Cardiac muscle cell (in vitro differentiated cells and primary cell): ENCODE measurements at places on chromosomes 1 and 21. TPM values are rescaled to one million over a fixed set of nuclear protein-coding genes. Genes with fewer than 3 reads are reported as not detected.

Gene CCDC28B
- 68.7 and 75.1 TPM in 2 replicates for total RNA-seq

Gene CD52
- not detected in 2 replicates for total RNA-seq

Gene ADAM30
- total RNA-seq: not detected in 2 replicates

DNA sequence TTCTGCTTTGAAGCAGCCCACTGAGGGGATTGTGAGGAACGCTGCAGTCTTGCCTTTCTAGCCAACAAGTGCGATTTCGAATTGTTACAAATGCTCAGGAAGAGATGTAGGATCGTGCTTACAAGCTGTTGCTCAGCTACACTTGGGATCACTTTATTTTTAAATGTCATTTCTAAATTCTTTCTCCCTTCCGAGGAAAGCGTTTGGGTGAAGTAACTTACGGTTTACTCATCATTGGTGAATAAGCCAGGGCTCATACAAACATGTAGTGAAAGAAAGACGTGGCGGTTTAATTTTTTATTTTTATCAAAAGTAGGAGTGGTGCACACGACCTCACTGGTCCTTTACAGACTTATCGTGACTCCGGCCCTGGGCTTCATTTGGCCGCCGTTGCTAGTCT is 386.6 kb downstream of the KIF26B start:
- no peak overlapping the region for H3K4me3 ChIP-seq
- peaks cover 13% of the 10 kb centered on the region for H3K4me1 ChIP-seq
- no peaks in the 10 kb centered on the region for H3K27me3 ChIP-seq
- peaks cover 20% of the 10 kb centered on the region for H3K36me3 ChIP-seq

DNA sequence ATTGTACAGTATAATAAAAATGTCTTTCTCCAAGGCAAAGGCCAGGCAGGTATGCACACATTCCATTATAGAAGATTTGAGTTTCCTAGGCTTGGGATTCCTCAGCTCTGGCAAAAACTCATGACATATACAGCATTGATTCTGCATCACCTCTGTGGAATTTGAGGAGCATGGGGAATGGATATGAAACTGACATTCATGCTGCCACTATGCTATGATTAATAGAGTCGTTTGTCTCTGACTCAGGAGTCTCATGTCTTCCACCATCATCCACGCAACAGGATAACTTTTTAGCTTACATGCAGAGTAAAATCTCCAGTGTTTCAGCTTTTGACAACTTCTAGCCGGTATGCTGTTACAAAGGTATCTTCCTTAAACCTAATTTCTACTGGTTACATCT is 49.8 kb upstream of the ADORA3 start:
- H3K27me3 ChIP-seq: no peaks in the 10 kb centered on the region
- no peaks in the 10 kb centered on the region for H3K4me1 ChIP-seq
- H3K27ac ChIP-seq: no peak overlapping the region
- H3K36me3 ChIP-seq: no peaks in the 10 kb centered on the region

- H3K36me3 ChIP-seq: no peaks in the 10 kb centered on the region
- H3K4me1 ChIP-seq: no peaks in the 10 kb centered on the region
- no peak overlapping the region for H3K27ac ChIP-seq
These were observed 23.8 kb upstream of the DIPK1A start for GRCh38 chr1:92985101-92985500.

DNA sequence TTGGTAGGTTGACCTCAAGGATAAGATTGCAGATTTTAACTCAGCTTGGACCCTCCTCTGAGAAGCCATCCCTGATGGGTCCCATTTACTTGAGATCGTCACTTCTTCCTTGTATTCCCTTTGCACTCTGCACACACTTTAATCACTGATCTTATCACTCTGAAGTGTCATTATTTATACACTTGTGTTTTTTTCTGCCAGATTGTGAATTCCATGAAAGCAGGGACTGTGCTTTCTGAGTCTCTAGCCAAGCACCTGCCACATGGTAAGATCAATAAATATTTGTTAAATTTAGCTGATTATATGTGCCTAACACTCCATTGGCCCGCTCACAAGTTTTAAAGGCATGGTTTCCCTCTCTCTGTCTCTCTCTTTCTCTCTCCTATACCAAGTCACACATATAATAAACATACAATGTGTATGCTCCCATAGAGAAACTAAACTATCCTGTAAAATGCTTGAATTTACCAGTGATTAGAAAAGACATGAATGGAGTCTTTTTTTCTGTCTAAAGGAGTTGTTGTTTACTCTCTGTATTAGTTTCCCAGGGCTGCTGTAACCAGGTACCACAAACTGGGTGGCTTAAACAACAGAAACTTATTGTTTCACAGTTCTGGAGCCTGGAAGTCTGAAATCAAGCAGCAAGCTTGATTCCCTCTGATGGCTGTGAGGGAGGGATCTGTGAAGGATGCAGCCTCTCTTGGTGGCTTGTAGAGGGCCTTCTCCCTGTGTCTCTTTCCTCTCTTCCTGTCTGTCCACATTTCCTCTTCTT is 105.2 kb upstream of the GADD45A start:
- H3K4me1 ChIP-seq: peaks cover 7% of the 10 kb centered on the region
- H3K36me3 ChIP-seq: no peaks in the 10 kb centered on the region

GRCh38 chr1:50354813-50355212 is 68.4 kb downstream of the DMRTA2 start:
- no peak overlapping the region for H3K27ac ChIP-seq
- no peak for DNase-seq
- H3K27me3 ChIP-seq: no peaks in the 10 kb centered on the region
- H3K4me1 ChIP-seq: no peaks in the 10 kb centered on the region
- H3K36me3 ChIP-seq: no peaks in the 10 kb centered on the region

DNA sequence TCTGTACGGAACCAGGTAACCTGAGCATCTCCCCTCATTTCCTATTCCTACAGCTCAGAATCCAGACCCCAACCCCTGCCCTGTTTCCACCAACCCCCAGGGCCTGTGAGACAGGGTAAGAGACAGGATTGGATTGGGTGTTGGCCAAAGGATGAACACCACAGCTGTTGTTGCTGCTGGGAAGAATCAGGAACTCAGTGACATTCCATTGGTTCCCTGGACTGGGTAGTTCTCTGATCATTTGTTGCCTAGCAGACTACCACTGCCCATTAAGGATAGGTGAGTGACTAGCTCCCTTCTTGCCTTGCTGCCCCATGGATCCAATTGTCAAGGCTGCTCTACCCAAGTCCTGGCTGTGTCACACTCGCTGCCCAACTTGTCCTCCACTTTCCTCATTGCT is 10.0 kb downstream of the NCSTN start:
- no peak overlapping the region for H3K27ac ChIP-seq
- H3K36me3 ChIP-seq: peaks cover 69% of the 10 kb centered on the region

DNA sequence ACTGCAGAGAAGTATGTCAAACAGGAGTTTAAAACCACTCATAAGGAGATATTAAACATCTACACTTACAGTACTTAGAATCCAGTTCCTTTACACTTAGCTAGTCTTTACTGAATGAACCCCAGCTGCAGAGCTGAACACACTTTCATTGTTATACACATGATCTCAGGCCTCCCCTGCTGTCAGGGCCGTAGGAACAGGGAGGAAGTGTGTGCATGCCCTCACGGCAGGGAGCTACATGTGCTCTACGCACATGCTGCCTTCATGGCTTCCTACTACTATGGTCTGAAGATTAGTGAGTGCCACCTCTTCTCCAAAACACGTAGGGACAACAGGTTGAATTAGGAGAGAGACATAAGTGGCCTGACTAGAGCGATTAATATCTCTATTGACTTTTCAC is 191.5 kb downstream of the SIPA1L2 start:
- no peak for DNase-seq
